ENCODE measurements at places on chromosomes 1 and 21.
A peak's percentile ranks its signal among the peaks of the same experiment; 100 is the strongest.

DNA sequence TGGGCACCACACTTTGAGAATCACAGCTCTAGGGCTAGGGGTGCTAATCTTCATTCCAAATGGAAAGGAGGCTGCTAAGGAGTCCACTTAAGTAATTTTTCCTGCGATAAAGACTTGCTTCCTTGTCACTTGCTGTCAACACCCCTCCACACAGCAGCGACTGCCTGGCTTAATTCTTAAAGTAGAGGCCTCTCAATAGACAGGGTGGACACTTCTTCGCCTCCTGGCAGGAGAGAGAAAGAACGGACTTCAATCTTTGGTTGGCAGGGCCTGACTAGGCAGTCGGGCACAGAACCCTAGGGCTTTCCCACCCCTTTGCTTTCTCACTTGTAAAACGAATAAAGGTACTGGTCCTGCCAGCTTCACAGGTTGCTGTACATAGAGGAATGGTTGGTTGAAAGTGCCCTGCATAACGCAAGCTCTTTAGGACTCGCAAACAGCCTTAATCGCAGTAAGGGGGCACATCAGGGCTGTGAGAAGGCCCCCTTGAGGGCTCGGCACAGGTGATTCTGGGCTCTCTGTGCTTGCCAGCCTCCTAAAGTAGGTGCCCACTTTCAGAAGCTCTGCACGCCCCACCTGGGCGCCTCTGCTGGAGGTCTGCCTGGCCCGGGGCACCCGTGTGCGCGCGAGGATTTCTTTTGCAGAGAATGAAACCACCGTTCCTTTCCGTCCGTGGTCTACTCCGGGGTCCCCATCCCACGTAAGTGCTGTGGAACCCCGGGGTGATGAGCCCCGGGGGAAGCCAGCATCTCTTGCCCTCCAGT is 47.6 kb upstream of the CD34 start:
- peaks cover 27% of the 10 kb centered on the region for H3K4me1 ChIP-seq
- H3K27me3 ChIP-seq: no peaks in the 10 kb centered on the region
- no peak for DNase-seq
- no peaks in the 10 kb centered on the region for H3K36me3 ChIP-seq

DNA sequence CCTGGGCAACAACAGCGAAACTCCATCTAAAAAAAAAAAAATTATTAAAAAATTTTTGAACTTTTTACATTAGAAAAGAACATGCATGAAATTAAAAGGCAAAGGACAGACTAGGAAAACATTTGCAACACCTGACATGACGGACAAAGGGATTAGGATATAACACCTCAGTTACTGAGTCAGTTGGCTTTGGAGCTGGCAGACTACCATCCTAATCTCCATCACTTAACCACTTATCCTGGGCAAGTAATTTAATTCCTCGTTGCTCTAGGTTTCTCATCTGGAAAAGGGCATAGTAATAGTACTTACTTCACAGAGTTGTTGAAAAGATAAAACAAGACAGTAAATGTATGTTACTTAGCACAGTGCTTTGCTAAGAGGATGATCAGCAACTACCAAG is 11.9 kb downstream of the HECTD3 start:
- no peaks in the 10 kb centered on the region for H3K27me3 ChIP-seq
- no peak overlapping the region for H3K27ac ChIP-seq
- no peaks in the 10 kb centered on the region for H3K4me1 ChIP-seq
- H3K4me3 ChIP-seq: no peak overlapping the region
- H3K36me3 ChIP-seq: peaks cover 8% of the 10 kb centered on the region

GRCh38 chr1:154418923-154419619 is 13.9 kb downstream of the IL6R start:
- peaks cover 61% of the 10 kb centered on the region for H3K4me1 ChIP-seq
- peak overlapping the region; percentile 90 for H3K27ac ChIP-seq
- no peak overlapping the region for H3K4me3 ChIP-seq
- no peaks in the 10 kb centered on the region for H3K36me3 ChIP-seq

DNA sequence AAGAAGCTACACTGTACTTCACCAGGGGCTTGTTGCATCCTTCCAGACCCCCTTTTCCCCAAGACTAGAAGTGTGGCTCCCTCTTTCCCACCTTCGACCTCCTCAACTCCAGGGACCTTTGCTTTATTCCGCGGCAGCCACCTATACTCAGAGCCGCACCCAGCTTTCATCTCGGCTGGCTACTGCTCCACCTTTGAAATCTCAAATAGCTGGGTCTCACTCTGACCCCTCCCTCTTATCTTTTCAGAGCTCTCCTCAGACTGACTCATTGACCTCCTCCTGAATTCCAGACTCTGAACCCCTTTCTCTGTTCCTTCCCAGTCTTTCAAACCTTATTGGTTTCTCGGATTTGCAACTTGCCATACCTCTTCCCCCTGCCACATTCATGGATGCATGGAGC is 144.7 kb upstream of the JUN start:
- no peak overlapping the region for H3K4me3 ChIP-seq
- H3K27ac ChIP-seq: no peak overlapping the region
- no peaks in the 10 kb centered on the region for H3K27me3 ChIP-seq
- peaks cover 19% of the 10 kb centered on the region for H3K4me1 ChIP-seq
- DNase-seq: no peak

DNA sequence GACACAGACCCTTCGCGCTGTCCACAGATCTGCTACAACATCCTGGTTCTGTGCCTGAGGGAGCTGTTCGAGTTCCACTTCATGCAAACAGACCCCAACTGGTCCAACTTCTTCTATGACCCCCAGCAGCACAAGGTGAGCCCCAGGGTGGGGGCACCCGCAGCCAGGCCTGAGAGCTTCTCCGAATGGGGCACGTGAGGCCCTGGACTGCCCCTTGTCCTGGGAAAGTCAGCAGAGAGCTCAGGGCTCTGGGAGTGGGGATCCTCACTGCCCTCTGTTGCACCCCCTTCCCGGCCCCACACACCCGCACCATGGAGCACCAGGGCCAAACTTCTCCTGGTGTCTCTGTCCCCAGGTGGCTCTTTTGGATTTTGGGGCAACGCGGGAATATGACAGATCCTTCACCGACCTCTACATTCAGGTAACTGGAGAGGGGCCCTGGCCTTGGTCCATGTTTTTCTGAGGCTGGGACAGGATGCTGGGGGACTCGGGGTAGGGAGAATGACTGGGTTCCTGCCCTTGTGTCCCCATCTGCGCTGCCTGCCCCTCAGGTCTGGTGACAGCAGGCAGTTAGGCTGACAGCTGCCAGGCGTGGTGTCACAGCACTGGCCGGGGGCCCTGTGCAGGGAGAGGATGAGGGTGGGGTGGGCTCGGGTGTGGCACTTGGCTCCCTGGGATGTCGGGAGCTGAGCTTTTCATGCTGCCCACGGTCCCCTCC is 44.6 kb downstream of the COQ8A start:
- DNase-seq: peak; percentile 54
- H3K27ac ChIP-seq: no peak overlapping the region
- H3K36me3 ChIP-seq: peaks cover 4% of the 10 kb centered on the region
- H3K4me1 ChIP-seq: peaks cover 8% of the 10 kb centered on the region
- no peak overlapping the region for H3K4me3 ChIP-seq
- no peaks in the 10 kb centered on the region for H3K27me3 ChIP-seq

DNA sequence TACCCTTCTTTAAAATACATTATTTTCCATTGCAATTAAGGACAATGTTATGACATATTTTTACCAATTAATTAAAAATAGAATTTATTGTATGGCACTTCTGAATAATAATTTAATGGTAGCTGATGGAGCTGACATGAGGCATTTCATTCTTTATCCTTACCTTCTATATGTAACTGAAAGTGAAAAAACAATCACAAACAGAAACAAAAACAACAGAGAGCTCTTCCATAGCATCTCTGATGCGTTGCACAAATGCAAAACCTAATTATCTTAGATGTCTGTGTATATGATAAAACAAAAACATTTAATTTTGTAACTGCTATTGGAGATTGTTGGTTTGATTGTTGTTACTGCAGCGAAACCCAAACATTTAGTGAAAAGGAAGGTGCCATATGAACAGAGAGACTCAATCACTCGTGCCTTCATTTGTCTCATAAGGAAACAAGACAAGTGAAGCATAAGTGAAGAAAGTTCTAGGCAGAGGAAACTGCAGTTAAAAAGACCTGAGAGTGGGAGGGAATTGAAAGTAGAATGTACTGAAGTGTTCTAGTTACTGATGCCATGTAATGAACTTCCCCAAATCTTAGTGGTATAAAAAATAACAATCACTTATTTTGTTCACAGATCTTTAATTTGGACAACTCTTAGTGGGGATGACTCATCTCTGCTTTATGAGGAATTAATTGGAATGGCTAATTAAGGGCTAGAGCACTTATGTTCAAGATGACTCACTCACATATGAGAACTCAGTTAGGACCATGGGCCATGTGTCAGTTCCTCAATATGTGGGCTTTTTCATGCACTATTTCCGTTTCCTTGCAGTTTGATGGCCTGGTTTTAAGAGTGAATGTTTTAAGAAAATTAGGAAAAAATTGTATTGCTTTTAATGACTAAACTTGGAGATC is 245.0 kb upstream of the OLFM3 start:
- no peak for DNase-seq
- H3K27me3 ChIP-seq: no peaks in the 10 kb centered on the region
- H3K4me1 ChIP-seq: no peaks in the 10 kb centered on the region
- no peaks in the 10 kb centered on the region for H3K36me3 ChIP-seq
- H3K27ac ChIP-seq: no peak overlapping the region

- H3K27ac ChIP-seq: no peak overlapping the region
- no peak for DNase-seq
- H3K36me3 ChIP-seq: no peaks in the 10 kb centered on the region
- no peaks in the 10 kb centered on the region for H3K27me3 ChIP-seq
Measured at GRCh38 chr1:230824919-230825721, 43.2 kb downstream of the C1orf198 start.

GRCh38 chr21:39694750-39695149 is 50.2 kb upstream of the IGSF5 start:
- no peak overlapping the region for H3K27ac ChIP-seq
- no peaks in the 10 kb centered on the region for H3K4me1 ChIP-seq
- no peaks in the 10 kb centered on the region for H3K27me3 ChIP-seq

DNA sequence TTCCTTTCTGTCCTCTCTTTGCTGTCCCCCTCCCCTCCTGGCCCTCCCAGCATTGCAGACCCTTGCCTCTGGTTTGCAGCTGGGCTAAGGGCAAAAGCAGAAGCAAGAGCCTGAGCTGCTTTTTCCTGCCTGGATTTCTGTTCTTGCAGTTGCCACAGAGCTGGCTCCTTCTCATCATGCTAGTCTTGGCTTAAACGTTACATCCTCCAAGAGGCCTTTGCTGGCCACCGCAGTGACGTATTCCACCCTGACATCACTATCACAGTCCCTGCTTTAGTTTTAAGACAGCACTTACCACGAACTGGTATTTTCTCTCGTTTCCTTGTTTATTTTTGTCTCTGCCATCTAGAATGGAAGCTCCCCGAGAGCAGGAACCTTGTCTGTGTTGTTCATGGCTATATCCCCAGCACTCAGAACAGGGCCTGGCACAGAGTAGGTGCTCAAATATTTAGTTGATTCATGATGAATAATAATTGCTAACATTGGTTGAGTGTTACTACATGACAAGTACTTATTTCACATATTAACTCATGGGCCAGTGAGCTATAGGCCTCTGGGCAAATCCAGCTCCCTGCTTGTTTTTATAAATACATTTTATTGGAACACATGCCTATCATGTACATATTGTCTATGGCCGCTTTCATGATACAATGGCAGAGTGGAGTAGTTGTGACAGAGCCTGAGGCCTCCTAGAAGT is 13.2 kb upstream of the CSF1 start:
- no peak for DNase-seq
- no peaks in the 10 kb centered on the region for H3K36me3 ChIP-seq
- H3K4me1 ChIP-seq: peaks cover 45% of the 10 kb centered on the region

- H3K27me3 ChIP-seq: no peaks in the 10 kb centered on the region
- peaks cover 33% of the 10 kb centered on the region for H3K36me3 ChIP-seq
- no peak for DNase-seq
- H3K27ac ChIP-seq: no peak overlapping the region
- no peak overlapping the region for H3K4me3 ChIP-seq
Measured at GRCh38 chr1:160208557-160209320, 3.6 kb downstream of the PEA15 start.

- no peaks in the 10 kb centered on the region for H3K36me3 ChIP-seq
- no peak overlapping the region for H3K27ac ChIP-seq
- no peaks in the 10 kb centered on the region for H3K27me3 ChIP-seq
- DNase-seq: no peak
- no peak overlapping the region for H3K4me3 ChIP-seq
Measured at GRCh38 chr1:222948079-222948478, 133.2 kb downstream of the DISP1 start.

DNA sequence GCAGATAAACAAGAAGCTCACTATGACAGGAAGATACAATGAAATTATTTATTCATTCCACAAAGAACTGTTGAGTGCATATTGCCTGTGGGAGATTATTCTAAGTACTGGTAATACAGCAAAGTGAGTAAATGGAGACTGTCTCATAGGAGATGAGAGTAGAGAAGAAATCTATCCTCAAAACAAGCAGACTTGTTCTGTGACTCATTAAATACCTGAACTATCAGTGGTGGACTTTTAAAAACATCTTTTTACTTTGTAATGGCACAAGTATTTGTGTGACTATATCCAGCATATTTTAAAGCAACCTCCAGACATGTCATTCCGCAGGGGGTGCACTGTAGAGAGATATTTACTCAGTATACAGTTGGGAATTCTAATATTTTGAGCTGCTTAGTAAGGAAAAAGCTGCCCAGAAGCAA is 259.2 kb downstream of the FMN2 start:
- H3K4me1 ChIP-seq: no peaks in the 10 kb centered on the region
- H3K27me3 ChIP-seq: no peaks in the 10 kb centered on the region
- DNase-seq: no peak
- H3K36me3 ChIP-seq: no peaks in the 10 kb centered on the region
- H3K27ac ChIP-seq: no peak overlapping the region

GRCh38 chr21:38911484-38912101 is 105.9 kb downstream of the ETS2 start:
- no peaks in the 10 kb centered on the region for H3K27me3 ChIP-seq
- peak overlapping the region; percentile 84 for H3K27ac ChIP-seq
- no peak overlapping the region for H3K4me3 ChIP-seq
- no peaks in the 10 kb centered on the region for H3K36me3 ChIP-seq

GRCh38 chr1:202016022-202016810 is 5.8 kb downstream of the ELF3 start:
- H3K27ac ChIP-seq: peak overlapping the region; percentile 84
- H3K4me1 ChIP-seq: no peaks in the 10 kb centered on the region
- no peaks in the 10 kb centered on the region for H3K27me3 ChIP-seq

DNA sequence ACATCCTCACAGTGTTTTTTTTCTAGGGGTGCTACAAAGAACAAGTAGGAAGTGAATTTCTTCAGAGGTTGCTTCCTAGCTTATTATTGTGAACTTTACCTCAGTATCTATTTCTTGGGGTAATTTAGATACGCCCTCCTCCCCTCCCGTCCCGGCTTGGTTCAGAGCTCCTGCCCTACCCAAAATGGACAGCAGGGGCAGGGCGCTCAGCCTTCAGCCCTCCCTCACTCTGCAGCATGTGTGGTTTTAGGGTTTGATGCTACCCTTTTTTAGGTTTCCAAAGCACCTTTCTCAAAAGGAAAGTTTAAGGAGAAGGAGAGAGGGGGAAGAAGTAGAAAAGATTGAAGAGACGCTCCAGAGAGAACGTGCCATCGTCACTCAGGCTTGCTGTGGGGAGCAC is 16.9 kb upstream of the POGK start:
- no peaks in the 10 kb centered on the region for H3K27me3 ChIP-seq
- H3K4me3 ChIP-seq: no peak overlapping the region
- H3K4me1 ChIP-seq: no peaks in the 10 kb centered on the region
- H3K36me3 ChIP-seq: no peaks in the 10 kb centered on the region

GRCh38 chr1:236275586-236275985 is 6.2 kb downstream of the ERO1B start:
- H3K4me1 ChIP-seq: peaks cover 4% of the 10 kb centered on the region
- H3K27ac ChIP-seq: no peak overlapping the region
- no peak for DNase-seq
- no peaks in the 10 kb centered on the region for H3K36me3 ChIP-seq
- no peak overlapping the region for H3K4me3 ChIP-seq
